Regular cardiac myocyte (primary cell): ENCODE measurements at places on chromosomes 2 and 18. TPM values are rescaled to one million over a fixed set of nuclear protein-coding genes. Genes with fewer than 3 reads are reported as not detected.

Gene PPIL3
- 49.0 and 56.0 TPM in 2 replicates for total RNA-seq

Gene WDR43
- 108 and 133 TPM in 2 replicates for total RNA-seq

Gene GPR55
- total RNA-seq = not detected in 2 replicates

Gene LYG1
- 0.19 and 0.85 TPM in 2 replicates for total RNA-seq

Gene IL18R1
- total RNA-seq = 0.96 and 1.4 TPM in 2 replicates

Gene GALNT5
- total RNA-seq = 87.6 and 183 TPM in 2 replicates

Gene POMC
- 0.77 and 0.85 TPM in 2 replicates for total RNA-seq

Gene TMEM247
- not detected in 2 replicates for total RNA-seq
